ENCODE measurements at places on chromosomes 11 and 22.

DNA sequence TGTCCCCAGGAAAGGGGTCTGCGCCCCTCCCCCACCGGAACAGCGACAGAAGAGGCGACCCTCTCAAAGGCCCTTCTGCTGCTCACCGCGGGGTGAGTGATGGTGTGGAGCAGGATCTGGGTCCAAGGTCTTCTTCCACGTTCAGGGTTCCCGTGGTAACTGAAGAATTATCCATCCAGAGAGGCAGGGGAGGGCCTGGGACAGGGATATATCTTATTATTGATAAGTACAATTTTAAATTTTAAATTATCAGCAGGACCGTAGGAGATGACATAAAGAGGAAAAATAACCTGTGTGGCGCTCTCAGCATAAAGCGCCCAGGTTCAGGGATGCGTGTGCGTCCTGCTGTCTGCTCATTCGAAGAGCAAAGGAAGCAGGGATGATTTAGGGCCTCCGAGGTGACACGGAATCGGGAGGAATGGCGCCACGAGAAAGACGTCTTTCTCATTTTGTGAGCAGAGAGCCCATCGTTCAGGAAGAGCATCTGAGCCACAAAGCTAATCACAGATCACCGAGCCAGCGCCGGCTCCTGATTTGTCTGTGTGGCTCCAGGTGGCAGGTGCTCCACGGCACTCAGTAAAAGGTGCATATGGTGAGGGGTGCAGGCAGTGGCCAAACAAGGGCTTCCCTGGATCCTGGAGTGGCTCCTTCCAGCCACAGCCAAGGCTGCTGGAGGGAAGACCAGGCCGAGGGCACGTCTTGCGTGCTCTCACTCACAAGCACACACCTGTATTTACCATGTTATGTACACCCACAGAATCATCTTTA, 19.3 kb downstream of the KRTAP5-5 start:
- peak; percentile 56 for DNase-seq

- no peak for DNase-seq
Observed at GRCh38 chr11:86798988-86799387, 1.4 kb upstream of the PRSS23 start.

DNA sequence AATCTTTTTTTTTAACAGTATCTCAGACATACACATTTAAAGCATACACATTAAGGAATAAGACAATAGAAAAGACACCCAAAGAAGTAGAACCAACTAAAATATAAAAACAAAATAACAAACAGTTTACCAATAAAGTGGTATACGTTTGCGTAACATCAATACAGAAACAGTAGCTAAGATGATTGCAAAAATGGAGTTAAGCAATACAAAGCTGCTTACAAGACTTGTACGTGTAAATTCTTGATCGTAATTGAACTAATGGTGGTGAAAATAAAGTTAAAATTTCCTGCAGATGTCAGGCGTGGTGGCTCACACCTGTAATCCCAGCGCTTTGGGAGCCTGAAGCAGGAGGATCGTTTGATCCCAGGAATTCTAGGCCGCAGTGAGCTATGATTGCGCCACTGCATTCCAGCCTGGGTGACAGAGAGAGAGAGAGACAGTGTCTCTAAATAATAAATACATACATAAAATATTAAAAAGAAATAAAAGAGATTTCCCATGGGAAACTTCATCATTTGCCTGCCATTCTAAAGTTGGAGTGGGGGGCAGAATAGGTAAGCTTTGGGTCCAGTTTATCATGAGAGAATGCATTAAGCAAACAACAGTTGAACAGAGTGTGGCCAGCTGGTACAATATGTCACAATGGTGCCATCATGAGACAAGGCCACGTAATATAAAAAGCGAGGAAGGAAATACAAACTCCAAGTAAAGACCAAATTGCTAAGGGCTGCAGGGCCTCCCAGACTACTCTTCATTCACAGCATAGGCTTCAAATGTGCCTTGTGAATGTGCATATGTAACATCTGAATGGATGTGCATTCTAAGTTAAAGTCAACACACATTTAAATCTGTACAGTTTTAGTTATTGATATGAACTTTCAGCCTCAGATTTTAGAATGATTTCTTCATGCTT, 38.9 kb upstream of the EED start:
- no peak for DNase-seq

DNA sequence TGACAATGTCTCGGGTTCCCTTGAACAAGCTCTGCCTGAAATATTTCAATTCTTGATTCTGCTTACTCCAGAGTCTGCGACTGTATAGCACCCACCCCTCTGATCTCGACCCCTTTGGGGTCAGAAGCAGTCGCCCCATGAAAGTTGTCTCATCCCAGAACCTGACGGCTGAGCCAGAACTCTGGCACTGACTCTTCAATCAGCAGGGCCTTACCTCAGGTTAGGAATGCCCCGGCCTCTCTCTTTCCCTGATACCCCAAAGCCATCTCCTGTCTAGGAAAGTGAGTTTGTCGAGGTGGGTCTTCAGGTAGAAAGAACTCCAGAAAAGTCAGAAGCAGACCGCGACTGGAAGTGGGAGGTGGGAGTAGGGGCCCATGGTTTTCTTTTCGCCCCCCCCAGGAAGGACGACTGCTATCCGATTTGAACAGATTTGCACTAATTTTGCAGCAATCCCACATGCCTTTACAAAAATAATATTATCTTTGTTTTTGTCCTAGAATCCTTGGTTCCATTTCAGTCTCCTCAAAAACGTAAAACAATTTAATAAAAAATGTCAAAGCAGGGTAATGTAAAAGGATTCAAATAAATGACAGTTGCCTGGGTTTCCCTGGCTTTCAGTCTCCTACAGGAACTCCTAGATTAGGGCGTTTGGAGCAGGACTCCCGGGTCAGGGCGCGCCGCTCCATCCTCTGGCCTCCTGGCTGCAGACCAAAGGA, 898 bp upstream of the ROBO3 start:
- DNase-seq, result no peak

DNA sequence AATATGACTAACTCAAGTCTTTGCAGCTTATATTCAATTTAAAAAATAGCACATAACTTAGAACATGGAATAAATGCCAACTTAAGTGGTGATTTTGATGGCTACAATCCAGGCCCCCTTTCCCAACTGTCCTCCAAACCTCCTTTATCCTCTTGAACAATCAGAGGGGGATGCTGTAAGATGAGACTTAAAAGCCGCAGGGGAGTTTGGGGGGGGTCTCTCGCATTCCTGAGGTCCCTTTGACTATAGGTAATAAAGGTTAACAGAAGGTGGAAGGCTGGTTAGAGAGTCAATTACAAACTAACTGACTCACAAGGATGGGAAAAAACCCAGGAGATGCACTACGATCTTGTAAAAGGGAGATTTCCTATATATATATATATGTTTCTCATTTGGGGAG, 101.8 kb downstream of the KIRREL3 start:
- DNase-seq, result no peak

DNA sequence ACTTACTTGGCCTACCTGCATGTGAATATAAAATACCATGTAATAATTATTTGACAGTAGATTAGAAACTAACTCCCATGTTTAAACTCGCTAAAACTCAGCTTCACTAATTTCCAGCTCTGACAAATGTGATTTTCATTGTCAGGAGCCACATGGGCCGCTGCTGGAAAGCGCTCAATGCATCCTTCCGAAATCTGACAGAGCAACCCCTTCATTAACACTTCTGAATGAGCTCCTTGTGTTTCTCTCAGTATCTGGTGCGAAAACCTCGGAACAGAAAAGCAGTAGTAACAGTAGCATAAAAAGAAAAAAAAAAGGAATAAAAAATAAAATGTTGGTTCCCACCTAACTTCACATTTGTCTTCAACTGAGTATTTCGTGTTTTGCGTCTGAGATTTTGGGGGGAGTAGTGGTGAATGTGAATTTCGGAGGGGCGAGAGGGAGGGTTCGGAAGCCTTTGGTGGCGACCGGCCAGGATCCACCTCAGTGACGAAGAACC, 710 bp downstream of the MTCH2 start:
- DNase-seq, result no peak

DNA sequence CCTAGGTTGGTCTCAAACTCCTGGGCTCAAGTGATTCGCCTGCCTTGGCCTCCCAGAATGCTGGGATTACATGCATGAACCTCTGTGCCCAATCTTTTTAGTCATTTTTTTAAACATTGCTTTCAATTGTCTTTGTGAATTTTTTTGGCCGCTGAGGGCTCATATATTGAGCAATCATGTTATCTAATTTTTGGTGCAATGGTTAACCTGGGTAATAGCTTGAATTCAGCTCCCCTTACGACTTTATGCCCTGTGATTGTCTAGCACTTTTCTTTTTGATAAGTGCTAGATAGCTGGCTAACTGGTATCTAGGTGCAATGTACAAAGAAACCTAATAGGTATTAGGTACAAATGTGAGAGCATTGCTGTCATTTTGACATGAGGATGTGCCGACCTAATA, 35.3 kb upstream of the CAT start:
- no peak for DNase-seq

GRCh38 chr22:48135592-48135991, 1373.1 kb downstream of the TBC1D22A start:
- DNase-seq, result no peak

DNA sequence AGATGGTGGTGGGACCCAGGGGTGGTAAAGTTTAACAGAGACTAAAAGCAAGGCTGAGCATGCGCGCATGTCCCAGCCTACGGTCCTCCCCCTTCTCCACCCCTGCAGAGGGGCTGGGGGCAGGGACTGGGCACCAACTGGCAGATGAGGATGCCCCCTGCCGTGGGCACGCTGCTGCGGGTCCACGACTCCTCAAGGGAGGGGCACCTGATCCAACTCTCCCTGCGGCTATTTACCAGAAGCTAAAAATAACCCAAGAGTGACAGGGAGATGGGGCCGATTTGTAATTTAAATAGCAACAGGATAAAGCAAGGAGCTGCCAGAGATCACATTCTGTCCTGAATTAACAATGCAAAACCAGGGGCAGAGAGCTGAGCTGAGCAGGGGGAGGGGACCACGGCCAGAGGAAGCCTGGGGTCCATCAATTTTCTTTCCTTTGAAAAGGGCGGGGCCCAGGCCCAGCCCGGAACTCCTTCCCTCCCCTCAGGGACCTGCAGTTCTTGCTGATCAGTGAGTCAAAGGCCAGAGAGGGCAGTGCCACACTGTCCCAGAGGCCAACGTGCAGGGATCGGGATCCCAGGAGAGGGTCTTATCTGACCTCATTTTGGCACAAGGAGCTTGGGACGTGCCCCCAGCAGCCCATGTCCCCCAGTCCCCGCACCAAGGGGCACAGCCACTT, 8.1 kb upstream of the DGKZ start:
- DNase-seq, result no peak

DNA sequence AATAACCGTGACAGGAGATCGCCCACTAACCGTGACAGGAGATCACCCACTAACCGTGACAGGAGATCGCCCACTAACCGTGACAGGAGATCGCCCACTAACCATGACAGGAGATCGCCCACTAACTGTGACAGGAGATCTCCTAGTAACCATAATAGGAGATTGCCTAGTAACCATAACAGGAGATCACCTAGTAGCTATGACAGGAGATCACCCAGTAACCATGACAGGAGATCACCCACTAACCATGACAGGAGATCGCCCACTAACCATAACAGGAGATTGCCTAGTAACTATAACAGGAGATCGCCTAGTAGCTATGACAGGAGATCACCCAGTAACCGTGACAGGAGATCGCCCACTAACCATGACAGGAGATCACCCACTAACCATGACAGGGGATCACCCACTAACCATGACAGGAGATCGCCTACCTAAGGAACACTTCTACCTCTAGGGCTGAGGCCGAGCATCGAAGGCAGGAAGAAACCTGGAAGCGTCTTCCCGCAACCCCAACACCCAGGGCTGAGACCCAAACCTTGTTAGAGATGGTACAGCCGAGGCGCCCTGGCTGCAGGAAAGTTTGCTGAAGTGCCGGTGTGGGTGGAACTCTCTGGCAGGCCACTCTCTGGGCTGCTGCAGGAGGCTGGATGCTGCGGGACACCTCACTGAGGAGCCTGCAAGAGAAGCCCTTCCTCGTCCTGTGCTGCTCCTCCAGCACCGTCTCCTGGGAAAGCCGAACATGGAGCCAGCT, 67.5 kb upstream of the THY1 start:
- peak; percentile 58 for DNase-seq

DNA sequence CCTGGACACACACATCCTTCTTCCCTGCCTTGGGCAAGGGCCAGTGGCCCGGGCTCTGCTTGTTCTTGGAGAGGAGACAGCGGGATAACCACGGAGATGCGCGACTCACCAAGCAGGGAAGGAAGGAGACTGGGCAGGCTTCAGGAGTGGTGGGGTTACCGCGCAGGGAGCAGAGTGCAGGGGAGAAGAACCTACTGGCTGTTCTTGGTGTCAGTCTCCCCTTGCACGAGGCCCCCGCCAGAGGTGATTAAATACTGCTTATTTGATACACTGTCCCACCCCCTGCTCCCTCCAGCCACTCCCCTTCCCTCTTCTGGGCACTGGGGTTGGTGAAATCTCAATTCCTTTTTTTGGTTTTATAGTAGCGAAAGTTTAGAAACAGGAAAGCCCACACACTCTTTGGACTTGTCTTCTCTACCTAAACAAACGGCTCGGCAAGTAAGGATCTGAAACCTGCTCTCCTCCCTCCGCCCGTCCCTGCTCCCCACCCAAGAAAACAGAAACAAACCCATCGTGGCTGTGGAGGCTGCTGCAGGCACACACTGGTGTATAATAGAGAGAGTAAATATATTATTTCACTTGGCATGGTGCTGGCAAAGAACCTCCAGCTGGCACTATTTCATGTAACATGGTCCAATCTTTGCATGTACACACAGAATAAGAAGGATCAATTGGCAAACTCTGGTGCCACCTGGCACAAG, 10.8 kb downstream of the LARGE2 start:
- DNase-seq, result peak; percentile 86

DNA sequence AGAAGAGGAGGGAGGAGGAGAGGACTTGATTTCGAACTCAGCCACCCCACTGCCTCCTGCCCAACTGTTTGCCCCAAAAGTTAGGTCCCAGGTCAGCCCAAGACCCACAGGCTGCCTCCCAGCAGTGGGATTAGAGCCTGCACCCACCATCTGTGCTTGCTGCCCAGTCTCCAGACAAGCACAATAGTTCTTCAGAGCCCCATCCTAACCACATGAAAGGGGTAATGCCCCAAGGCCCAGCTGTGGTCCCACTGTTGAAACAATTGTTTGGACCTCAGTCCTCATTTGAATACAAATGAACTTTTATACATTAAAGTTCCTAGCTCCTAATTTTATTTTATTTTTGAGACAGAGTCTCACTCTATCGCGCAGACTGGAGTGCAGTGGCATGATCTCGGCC, 5.4 kb upstream of the VPS51 start:
- DNase-seq, result peak; percentile 31

DNA sequence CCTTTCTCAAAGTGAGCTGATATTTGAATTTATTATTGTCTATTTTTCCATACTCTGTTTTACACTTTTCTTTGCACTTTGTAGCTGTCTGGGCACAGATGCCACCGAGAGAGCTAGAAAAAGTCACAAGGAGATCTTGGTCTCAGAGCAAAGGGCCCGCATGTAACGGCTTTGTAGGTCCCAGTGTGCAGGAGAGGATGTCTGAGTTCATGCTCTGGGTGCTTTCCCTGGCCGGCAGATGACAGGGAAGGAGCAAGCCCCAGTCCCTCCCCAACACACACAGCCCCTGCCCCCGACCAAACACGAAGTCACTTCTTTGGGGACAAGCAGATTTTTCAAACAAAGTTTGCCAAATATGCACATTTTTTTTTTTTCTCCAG, 55.8 kb downstream of the SMIM38 start:
- no peak for DNase-seq

Measured in spleen (tissue), 13 donors.